Upper lobe of left lung (tissue), 6 donors: ENCODE measurements at places on chromosomes 13 and 19.

GRCh38 chr19:58450856-58451357 lies 515 bp upstream of the ZNF324B start:
- no peak for DNase-seq

GRCh38 chr13:32284927-32285632 lies 30.1 kb downstream of the ZAR1L start:
- no peak for DNase-seq

DNA sequence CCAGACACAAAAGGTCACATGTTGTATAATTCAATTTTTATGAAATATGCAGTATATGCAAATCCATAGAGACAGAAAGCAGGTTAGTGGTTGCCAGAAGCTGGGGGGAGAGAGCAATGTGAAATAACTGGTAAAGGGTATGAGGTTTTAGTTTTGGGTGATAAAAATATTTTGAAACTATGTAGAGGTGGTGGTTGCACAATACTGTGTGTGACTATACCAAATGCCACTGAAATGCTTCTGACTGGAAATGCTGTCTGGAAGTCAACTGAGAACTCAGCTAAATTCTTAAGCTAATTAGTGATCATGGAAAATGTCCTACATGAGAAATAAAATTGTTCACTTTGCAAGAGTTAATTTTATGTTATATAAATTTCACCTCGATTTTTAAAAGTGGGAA lies 65.3 kb upstream of the RXFP2 start:
- no peak for DNase-seq

GRCh38 chr13:28459911-28460310 lies 35.0 kb downstream of the FLT1 start:
- DNase-seq = no peak
